ENCODE measurements at places on chromosomes 16 and 17. TPM values are rescaled to one million over a fixed set of nuclear protein-coding genes. Genes with fewer than 3 reads are reported as not detected.

- DNase-seq, result no peak
These were observed 4.5 kb downstream of the TBX4 start for GRCh38 chr17:61456688-61457225.

Gene FN3KRP
- 6.6 TPM for total RNA-seq

DNA sequence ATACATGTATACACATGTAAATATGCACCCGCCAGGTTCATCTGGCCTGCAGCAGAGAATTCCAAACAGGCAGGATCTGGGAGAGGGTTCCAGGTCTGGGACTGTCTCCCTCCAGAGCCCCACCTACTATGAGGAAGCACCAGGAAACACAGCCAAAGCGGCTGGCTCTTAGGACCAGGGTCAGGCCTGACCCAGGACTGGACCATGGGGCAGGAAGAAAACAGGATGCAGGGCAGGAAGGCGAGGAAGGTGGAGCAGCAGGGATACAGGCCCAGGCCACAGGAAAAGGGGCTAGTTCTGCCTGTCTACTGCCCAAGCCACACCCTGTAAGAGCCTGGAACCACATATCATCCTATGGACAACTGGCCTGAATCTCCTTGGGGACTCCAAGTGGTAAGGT, 2.2 kb downstream of the HID1 start:
- no peak for DNase-seq

DNA sequence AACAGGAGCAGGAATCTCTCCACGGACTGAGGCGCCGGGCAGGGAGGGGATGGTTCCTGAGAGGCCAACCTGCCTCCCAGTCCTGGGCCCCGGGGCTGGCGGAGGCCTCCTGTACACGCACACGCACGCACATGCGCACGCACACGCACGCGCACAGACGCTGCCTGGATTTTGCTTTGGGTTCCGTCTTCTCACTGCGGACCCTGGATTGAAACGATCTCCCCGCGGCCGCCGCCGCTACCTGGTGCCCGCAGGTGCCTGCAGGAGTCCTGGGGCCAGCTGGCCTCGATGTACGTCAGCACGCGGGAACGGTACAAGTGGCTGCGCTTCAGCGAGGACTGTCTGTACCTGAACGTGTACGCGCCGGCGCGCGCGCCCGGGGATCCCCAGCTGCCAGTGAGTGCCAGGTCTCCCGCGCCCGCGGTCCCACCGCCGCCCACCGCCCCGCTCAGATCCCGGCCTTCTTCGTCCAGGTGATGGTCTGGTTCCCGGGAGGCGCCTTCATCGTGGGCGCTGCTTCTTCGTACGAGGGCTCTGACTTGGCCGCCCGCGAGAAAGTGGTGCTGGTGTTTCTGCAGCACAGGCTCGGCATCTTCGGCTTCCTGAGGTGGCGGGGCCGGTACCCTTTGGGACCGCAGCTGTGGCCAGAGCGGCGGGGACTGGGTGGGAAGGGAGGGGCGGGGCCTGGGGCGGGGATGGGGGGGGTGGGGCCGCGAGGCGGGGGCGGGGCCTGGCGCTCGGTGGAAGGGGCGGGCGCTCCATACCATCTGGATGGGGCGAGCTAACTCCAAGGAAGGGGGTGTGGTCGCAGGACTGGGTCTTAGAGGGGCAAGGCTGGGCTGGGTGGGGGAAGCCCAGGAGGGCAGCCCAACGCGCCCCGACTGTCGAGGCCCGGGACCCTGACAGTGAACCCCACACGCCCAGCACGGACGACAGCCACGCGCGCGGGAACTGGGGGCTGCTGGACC, 12.3 kb downstream of the CES4A start:
- peak; percentile 65 for DNase-seq

GRCh38 chr16:84595052-84595481, 22.8 kb downstream of the COTL1 start:
- no peak for DNase-seq

Gene CTF1
- total RNA-seq, result 1.1 TPM

GRCh38 chr17:20092973-20093626, 83.9 kb downstream of the SPECC1 start:
- DNase-seq, result no peak

DNA sequence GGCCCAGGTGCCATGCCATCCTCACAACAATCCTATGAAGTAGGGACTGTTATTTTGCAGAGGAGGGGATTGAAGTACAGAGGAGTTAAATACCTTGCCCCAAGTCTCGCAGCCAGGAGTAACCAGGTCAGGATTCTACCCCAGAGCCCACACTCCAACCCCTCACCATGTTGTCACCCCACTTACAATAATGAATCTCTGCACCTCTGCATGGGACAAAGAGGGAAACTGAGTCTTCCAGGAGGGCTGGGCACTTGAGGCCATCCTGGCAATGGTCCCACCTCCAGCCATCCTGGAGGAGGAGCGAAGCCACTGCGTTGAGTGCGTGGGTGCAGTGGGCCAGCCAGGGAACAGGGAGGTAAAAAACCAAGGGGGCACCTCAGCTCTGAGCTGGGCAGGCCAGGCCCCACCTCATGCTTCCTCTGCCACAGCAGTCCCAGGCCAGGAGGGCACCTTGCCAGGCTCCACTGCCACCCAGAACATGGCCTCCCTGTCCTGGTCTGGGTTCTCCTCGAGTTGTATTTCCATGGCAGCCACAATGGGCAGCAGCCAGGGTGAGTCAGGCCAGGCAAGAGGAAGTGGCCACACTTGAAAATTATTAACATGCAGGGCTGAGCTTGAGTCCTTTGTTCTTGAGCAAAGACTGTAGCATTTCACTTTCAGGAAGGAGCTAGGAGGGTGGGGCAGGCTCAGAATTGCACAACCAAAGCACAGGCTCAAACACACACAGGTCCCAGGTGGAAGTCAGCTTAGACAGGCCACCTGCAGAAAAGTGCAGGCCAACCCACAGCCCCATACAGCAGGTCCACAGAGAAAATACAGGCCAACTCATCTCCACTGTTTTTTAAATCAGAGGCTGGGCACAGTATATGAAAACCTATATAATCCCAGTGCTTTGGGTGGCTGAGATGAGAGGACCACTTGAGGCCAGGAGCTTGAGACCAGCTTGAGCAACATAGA, 52.1 kb downstream of the CUEDC1 start:
- DNase-seq, result peak; percentile 57

DNA sequence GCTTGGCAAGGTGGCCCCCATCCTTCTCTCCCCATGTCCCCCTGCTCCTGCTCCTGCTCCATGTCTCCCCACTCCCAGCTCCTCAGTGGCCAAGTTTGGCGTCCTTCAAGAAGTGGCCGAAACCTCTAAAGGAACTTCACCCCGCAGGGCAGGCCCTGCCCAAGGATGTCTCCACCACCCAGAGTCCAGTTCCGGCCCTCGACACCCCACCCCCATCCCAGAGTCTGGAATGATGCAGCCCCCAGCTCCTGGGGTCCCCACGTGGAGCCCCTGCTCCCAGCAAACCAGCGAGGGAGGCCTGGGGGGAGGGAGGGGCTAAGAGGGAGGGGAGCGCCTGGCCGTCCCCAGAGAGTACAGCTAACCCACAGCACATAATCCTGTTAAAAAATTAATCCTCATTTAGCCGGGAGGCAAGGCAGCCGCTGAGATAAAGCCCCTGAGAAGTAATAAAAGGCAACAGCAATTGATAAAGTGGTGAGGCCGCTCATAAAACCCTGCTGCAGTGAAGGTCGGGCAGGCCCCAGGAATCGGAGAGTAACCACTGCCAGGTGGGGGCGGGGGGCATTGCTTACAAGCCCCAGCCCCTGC, 9.9 kb upstream of the ENPP7 start:
- DNase-seq, result no peak

Gene ABCC6
- total RNA-seq, result not detected

Gene PDILT
- not detected for total RNA-seq

- no peak for DNase-seq
These were observed 53.3 kb upstream of the FASN start for GRCh38 chr17:82151106-82151957.

DNA sequence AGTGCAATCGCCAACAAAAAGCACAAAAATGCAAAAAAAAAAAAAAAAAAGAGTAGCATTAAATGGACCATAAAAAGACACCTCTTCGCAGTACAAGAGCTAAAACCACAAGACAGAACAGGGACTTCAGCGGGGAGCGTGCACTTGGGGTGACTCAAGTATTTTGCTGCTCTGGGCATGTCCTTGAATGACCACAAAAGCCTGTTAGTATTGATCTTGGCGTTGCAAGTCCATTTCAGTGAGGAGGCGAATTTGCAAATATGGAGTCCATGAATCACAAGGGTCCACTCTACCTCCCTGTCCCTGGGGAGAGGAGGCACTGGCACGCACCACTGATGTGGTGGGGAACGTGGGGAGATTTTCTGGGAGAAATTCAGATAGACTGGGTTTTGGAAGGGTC, 78.9 kb downstream of the CNGB1 start:
- no peak for DNase-seq

- DNase-seq, result no peak
These were observed 285.2 kb downstream of the CDH13 start for GRCh38 chr16:82911925-82912324.

- no peak for DNase-seq
These were observed 27.3 kb upstream of the SMG1 start for GRCh38 chr16:18953547-18953946.

Gene KRT34
- total RNA-seq, result not detected

DNA sequence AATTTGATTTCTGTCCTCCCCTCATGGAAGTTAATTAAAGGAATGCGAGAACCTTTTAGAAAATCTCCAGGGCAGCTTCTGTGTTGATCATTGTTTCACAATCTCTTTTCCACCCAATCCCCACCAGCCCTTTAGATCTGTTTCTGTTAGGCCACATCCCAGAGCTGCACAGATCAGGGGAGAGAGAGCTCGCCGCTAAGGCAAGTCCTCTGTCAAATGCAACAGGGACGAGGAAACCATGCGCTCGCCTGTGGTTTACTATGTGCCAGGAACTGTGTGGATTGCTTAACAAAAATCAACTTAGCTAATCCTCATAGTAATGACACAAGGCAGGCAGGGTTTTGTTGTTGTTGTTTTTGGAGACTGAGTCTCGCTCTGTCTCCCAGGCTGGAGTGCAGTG, 115.4 kb downstream of the SALL1 start:
- DNase-seq, result no peak

DNA sequence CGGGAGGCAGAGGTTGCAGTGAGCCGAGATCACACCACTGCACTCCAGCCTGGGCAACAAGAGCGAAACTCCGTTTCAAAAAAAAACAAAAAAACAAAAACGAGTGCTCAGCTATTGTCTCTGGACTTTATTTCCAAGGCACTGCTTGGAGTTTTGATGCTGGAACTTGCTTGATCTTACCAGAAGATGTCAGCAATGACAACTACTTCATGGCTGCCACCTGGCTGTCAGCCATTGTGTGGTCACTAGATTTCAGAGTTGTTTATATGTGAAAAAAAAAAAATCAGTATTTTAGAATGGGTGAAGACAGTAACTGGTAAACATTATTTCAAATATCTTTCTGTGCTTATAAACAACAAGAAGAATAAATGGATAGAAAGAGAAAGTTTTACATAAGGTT, 26.3 kb upstream of the OR4D1 start:
- DNase-seq, result peak; percentile 61

GRCh38 chr17:75808905-75809621, 24.5 kb downstream of the UNK start:
- DNase-seq, result peak; percentile 63

- DNase-seq, result peak; percentile 95
These were observed 4.6 kb downstream of the UNC119 start for GRCh38 chr17:28547623-28548416.

GRCh38 chr16:28534542-28535373, 4.0 kb downstream of the NUPR1 start:
- DNase-seq, result peak; percentile 34

Gene NACA2
- total RNA-seq, result not detected

Measured in Karpas-422 (cell line).